NCI-H510A (cell line): ENCODE measurements at places on chromosomes 3 and 15.

DNA sequence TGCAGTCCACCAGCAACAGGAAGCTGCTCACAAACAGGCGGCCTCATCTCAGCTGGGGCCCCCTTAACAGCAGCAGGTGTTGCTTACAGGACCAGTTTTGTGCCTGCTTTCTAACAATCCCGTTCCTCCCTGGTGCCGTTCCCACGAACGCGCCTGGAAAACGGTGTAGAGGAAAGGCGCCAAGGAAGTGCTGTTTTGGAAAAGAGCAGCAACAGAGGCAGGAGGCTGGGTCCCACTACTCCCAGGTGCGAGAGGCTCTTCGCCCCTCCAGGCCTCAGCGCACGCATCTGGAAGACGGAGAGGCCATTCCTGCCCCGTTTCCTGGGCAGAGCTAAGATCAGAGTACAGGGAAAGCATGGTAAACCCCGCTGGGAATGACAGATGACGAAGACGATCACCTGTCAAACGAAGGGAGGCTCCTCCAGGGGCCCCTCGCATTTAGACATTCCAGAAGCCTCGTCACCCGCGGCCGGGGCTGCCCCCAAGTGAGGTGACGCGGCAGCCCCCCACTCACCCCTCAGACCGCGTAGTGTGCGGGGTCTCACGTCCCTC, 603 bp downstream of the SCAPER start:
- no peak for DNase-seq

DNA sequence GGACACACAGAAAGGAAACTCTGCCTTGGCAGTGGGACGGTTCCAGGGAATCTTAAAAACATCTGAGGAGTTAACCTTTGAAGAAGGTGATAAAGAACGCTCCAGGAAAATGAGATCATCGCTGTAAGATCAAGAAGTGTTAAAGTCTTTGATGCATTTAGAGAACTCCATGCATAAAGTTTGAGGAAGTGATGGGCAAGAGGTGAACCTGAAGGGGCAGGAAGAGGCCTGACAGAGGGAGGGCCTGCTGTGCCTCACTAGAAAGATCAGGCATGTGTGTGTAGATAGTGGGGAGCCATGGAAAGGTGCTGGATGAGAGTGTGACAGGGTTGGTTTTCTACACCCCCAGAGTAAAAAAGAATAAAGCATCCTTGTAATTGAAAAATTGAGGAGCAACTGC, 889.2 kb downstream of the MCTP2 start:
- no peak for DNase-seq

- no peak for DNase-seq
These were observed 809.7 kb downstream of the NR2F2 start for GRCh38 chr15:97140216-97140615.

DNA sequence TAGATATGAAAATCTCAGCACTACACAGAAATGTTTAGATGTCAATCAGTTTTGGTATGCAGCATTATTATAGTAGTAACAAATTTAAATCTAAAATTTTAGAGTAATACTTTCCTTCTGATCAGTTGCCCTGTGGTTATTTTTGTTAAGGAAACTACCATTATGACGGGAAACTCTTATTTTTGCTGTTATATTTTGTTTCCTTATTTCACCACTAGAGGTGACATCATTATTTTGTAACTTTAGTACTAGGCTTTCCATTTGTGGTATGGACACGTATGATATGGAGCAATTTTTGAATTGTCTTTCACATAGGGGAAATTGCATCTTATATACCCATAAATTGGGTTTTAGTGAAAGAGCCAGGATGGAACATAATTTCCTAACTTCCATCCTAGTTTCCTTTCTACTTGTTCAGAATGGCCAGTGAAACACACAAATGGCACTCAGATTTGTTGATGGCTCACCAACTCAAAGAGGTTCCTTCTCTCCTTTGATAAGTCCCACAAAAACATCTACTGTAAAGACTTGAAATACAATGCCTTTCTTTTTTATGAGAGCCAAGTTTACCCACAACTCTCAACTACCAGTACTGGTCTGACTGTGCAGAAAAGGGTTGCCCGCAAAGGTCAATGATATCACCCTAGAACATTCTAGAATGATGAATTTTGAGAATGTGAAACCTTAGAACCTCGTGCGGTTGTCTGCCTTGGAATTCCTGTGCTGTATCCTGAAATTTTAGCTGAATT, 19.4 kb upstream of the PPP4R2 start:
- DNase-seq = no peak

DNA sequence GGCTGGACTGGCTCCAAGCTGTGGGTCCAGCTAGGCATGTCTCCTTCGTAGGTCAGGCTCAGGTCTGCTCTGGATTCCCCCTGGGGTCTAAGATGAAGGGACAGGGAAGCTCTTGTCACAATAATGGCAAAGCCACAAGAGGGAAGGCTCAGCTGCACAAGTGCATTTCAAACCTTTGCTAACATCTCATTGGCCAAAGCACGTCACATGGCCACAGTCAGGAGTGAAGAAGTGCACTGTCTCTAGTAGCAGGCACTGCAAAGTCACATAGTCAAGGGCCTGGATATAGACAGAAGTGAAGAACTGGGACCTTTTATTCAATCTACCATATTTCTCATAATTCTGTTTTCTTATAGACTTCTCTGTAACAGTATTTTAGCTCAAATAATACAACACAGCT, 20.1 kb downstream of the DLEC1 start:
- no peak for DNase-seq

- DNase-seq = no peak
These were observed 119.0 kb upstream of the DLG1 start for GRCh38 chr3:197417441-197417840.

DNA sequence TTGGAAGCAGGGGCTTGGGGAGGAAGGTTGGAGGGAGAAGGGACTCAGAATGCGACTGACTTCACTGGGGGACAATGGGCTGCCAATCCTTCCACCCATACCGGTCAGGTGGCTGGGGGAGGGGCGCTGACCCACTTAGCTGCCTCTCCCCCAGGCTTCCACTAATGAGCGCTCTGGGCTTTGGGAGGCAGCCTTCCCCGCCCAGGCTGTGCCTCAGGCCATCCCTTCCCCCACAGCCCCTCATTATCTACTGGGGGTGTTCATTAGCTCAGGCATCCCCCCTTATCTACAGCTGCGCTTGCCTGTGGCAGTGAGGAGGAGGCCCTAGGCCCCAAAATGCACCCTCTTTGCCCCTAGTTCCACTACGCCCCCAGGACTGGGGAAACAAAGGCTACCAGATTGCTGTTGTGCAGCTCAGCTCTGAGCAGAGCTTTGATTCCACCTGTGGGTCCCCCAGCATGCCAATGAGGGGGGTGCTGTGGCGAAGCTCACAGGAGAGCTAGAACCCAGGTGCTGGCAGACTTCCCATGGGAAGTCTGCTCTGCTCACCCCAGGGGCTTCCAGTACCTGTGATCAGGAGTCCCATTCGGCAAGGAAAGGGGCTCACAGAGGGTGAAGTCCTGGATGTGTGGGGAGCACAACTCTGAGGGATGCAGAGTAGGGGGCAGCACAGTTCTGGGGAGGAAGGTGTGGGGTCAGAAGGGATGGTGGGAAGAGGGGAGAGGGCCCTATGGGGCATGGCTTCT, 29.4 kb upstream of the SEMA3F start:
- no peak for DNase-seq

DNA sequence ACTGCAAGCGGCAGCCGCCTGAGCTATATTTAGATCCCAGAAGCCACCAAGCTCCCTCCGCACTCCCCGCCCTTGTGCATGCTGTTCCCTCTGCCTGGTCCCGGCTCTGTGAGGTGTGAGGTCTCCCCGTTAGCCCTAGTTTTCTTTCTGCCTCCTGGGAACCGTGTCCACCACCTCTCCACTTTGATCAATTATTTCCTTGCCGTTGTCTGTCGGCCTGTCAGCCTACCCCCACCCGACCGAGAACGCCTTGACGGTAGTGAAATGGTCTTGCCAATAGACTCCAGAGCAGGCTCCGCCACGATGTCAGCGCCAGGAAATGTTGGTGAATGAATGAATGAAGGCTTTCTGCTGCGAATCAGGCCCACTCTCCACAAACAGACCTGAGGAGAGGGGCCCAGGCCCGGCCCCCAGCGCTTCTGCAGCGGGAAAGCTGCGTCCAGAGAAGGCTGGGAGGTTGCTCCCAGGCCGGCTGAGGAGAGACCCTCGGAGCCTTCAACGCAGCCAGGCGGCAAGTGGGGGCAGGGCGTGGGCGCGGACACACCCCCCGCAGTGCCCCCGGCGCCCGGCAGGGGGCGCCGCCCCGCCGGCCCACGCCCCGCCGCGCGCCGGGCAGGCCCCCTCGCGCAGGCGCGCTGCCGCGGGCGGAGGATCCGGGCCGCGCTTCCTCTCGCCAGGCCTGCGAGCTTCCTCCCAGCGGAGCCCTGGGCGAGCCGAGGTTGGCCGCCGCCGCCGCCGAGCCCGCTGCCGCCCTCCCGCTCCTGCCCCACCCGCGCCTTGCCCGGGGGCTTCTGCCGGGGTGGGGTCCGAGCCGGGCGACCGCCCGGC, at the start of gene CSK:
CSK (plus strand) TSS at position 650 of the 828 bp plus-strand sequence. CDS start 16,218 bp downstream, outside the sequence.
- no peak for DNase-seq

DNA sequence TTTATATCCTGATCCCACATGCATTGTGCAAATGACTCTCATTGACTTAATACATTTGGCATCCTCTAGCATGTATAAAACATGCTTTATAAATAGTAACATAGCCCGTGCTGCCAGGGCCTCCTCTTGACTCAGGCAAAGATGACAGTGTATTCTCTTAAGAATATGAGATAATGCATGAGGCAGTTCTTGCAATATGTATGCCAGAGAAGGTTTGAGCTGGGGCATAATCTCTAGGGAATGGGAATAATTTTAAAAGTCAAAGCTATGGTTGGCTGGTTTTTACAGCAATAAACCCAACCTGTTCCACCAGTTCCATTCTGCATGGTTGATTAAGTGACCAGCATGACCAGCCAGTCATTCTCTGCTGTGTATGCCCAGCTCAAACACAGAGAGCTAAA, 179.0 kb upstream of the PFN2 start:
- DNase-seq = peak; percentile 85

- no peak for DNase-seq
These were observed 66.1 kb downstream of the FBLN2 start for GRCh38 chr3:13615019-13615528.

DNA sequence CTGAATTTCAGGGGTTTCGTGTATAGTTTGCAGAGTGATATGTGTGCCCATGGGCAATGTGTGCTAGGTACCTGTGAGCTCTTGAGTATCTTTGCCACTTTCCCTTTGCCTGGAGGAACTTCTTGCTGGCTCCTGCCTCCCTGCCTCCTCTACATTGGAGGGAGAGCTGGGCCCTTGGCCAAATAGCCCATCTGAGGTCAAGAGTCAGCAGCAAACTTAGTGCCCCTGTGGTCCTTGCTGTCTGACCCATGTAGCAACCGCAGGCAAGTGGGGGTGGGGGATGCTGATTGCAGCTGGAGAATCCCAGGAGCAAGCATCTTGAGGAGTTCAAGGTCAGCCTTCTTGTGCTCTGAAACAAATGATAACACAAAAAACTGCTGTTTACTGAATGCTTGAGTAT, 5.4 kb upstream of the TBC1D21 start:
- DNase-seq = no peak

DNA sequence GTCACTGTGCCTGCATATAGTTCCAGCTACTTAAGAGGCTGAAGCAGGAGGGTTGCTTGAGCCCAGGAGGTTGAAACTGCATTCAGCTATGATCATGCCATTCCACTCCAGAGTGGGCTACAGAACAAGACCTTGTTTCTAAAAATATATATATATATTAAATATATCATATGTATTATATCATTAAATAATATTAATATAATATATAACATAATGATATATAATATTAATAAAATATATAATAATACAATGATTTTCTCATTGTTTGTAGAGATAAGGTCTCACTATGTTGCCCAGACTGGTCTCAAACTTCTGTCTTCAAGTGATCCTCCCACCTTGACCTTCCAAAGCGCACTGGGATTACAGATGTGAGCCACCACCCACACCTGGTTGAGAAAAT, 101.8 kb downstream of the NAALADL2 start:
- no peak for DNase-seq

GRCh38 chr15:58286523-58286922, 145.3 kb upstream of the LIPC start:
- DNase-seq = no peak

DNA sequence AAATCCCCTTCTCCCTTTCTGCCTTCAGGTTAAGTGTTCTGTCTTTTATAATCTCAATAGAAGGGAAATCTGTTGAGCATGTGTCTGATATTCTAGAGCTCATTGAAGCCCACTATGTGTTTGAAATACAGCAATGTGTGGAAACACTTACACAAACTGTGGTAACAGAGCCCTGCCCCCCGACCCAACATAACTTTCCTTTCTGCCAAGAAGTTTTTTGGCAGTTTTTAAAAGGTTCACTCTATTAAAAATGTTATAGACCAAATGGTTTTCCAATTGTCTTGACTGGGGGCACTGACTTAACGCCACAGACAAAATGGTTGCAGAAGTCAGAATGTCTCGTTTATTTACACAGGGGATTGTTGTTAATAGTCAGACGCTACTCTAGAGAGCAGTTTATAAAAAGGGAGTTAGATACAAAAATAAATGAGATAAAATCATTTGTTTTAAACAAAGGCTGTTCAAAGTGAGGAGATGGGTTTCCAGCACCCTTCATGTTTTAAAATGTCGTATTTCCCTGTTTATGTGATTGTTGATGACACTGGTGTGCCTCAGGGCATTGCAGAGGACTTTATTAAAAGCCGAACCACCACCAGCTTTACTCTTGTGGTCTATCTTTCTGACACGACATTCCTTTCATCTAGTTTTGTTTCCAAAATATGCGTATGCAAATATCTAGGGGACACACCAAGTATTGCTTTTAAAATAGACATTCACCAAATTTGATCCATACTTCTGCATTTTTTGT, 26.7 kb upstream of the GREM1 start:
- no peak for DNase-seq

- no peak for DNase-seq
These were observed 1.1 kb upstream of the TLNRD1 start for GRCh38 chr15:80999623-81000036.

GRCh38 chr15:74799255-74799855, 13.3 kb upstream of the LMAN1L start:
- no peak for DNase-seq

DNA sequence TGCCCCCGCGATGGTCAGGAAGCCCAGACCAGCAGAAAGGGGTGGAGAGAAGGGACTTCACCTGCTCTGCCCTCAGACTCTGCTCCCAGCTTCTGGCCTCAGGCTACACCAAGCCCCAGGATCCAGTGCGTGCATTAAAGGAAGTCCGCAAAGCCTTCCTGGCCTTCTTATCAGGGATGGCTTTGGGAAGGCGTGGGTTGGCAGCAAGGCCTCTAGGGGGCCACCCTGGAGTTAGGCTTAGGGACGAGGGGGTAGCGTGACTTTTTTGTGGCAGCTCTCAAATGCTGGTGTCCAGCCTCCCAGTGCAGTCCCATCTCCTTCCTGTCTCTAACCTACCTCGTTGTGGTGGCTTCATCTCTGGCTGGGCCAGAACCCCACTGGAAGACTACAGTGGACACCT, 18.9 kb upstream of the RPL29 start:
- DNase-seq = no peak

- no peak for DNase-seq
These were observed 98.0 kb upstream of the LIMD1 start for GRCh38 chr3:45496555-45496954.

DNA sequence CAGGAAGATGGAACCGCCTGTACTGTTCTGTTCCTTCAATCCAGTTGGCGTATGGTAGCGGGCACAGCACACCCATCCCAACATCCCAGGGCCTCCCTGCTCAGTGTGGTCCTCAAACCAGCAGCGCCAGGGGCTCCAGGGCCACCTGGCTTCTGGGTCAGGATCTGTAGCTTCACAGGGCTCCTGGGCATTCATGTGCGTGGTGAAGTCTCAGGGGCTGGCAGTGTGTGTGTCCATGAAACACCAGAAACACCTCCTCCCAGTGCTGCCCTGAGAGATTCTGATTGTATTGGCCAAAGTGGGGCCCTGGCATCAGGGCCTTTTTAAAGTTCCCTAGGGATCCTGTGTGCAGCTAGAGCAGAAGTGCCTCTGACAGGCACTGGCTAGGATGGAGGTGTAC, 42.1 kb downstream of the ABTB1 start:
- DNase-seq = no peak
